Activated gamma-delta T cell (primary cell): ENCODE measurements at places on chromosomes 4 and X.

DNA sequence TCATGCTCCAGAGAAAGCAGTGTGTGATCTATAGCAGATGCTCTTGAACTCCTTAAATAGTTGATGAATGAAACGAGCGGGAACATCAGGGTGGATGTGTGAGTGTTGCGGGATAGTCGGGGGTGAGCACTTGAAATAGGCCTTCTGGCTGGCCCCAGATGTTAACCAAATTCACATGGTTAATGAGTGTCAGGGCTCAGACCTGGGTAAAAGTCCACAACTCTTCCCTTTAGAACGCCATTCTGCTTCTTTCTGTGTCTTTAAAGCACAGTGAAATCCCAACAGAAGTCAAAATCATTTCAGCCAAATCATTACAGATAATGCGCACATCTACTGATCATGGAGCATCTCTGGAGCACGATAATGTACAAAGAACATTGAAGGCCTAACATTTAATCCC lies 249.4 kb upstream of the BOD1L1 start:
- no peak for DNase-seq

DNA sequence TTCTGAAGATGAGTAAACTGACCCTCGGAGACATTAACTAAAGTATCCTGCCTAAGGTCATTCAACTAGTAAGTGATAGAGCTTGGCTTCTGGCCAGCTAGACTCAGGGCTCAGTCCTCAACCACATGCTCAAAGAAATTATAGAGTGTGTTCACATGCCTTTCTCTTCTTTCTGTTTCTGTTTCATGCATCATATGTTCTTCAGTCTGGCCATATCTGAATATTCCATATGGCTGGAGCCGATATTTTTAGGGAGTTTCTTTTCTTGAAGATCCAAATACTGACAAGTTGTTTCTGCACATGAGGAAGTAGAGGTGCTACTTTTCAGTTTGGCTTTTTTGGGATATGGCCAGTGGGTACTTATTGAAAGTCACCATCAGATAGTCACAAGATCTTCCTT lies 44.9 kb downstream of the MMRN1 start:
- no peak for DNase-seq

DNA sequence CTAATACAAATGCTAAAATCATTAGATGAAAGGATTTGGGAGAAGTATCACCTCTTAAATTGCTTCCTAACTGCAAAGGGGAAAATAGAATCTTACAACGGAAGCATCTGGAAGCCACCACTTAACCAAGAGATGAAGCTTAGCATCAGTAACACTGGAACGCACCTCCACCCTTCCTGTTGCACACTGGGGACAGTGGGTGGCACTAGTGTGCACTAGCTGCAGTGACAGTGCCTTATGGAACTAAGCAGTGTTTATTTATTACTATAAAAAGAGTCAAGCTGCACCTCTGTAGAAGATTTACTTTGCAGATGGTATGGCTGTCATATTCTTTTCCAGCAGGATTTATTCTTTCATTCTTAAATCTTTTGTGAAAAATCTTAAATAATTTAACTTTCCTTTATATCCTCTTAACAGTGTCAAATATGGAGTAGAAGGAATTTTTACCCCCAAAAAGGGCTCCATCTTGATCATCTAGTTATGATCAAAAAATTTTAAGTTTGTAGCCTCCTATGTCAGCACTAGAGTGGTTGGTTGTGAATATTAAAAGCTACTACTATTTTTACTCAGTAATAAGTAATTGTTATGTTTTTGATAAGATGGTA lies 76.7 kb downstream of the SCD5 start:
- no peak for DNase-seq

DNA sequence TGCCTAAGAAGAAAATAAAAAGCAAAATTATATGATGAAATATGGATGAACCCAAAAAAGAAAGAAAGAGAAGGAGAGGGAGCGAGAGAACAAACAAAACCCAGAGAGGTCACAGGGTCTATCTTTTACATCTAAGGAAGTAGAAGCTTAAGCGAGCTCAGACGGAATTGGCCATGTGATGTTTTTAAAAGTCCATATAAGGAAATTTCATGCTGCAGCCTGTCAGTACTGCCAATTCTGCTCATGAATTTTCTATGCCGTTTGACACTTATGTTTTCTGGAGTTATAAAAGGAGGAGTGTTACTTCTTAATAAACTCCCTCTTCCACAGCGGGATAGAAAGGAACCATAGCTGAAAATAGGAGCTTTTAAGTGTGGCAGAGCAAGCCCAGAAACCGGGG lies 32.9 kb upstream of the DCX start:
- no peak for DNase-seq

- DNase-seq = no peak
Observed at GRCh38 chr4:74105656-74106280, 6.8 kb upstream of the CXCL2 start.

- no peak for DNase-seq
Observed at GRCh38 chr4:124386648-124387047, 325.9 kb downstream of the ANKRD50 start.
